ENCODE measurements at places on chromosomes 2 and 18.

- DNase-seq = no peak
Observed at GRCh38 chr2:55891671-55892094, 31.9 kb downstream of the EFEMP1 start.

DNA sequence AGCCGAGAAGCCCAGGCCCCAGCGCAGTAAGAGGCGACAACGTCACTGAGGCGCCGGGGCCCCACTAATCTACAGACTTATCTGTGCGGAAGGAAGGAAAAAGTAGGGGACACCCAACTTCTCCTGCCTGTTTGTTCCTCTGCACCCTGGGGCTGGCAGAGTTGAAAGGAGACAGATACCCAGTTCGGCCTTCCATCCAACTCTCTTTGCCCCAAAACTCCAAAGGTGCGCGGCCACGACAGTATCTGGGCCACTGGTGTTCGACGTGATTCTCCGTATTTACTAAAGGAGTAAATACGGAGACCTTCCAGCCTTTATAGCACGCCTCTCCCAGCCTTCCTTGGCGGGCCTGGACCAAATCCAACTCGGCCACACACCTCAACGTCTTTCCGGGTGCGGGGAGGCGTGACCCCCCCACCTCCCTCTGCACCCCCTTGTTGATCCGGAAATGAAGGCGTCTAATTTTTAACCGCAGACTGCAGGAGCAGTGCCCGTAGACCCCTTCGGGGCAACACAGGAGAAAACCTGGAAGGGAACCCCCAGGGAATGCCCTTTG lies 1.6 kb downstream of the SMAD7 start:
- no peak for DNase-seq

DNA sequence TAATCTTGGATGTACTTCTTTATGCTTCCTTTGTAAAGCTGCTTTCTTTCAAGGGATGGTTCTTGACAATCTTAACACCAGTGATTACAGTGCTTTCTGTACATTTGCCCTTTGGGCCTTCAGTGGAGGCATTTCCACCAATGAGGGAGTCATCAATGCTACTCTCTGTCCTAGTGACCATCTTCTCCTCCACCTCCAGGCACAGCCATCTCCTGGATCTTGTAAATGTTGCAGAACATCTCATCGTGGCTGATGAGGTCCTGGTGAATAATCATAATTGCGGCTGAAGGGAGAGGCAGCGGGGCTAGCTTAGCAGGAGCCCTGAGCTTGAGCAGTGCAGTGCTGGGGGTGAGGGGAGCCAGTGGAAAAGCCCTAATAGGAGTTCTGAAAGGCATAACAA lies 32.5 kb downstream of the IDH1 start:
- DNase-seq = no peak

- no peak for DNase-seq
Observed at GRCh38 chr18:51726614-51727013, 529.1 kb upstream of the MEX3C start.

DNA sequence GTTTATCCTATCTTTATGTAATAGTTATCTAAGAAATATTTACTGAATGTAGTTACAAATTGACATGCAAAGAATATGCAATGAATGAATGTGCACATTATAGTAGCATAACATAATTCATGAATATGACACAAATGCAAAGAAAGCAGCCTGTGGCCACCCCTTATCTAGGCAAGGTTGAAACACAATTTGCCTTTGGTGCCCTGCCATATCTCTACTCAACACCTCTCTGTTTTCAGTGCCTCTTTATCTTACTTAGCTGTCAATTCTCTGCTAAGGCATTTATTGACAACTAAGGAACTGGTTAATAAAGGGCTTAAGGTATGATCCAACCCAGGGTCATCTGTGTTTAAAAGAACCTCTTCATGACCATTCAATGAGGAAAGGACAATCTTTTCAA lies 18.9 kb downstream of the REV1 start:
- DNase-seq = no peak

DNA sequence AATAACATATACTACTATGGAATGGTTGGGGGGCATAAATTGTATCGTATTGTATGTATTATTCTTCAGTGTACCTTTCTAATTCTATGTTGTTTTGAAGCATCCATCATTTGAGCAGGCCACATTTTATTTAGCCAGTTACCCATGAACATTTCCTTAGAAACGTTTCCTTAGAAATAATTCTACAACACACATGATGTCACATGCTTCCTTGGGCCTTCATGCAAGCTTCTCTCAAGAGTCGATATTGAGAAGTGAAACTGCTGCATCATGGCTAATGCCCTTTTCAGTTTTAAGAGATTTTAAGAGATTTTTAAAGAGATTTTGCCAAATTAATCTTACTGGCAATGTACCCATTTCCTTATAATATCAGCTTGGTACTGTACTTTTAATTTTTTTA lies 63.9 kb downstream of the ALPK2 start:
- no peak for DNase-seq

- DNase-seq = no peak
Observed at GRCh38 chr2:173037245-173038120, 38.2 kb upstream of the MAP3K20 start.

DNA sequence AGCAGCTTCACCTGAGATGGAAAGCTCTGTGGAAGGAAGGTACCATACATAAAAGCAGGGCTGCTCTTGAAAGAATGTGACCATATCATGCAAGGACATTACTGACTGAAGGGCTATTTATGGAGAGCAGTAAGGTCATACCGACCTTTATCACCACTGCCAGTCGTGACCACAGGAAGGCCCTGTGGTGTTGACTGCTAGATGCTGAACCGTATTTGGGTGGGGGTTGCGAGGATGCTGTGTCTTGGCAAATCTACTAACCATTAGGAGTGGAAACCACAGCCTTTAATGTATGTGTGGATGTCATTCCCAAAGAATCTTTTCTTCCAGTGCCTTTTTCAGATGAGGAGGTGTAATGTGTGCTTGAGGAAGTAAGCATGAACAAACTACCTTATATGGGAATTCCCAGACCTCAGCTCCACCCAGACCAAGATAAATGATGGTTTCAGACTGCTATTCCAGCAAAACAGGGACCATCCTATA lies 60.8 kb downstream of the LIMS1 start:
- DNase-seq = no peak

DNA sequence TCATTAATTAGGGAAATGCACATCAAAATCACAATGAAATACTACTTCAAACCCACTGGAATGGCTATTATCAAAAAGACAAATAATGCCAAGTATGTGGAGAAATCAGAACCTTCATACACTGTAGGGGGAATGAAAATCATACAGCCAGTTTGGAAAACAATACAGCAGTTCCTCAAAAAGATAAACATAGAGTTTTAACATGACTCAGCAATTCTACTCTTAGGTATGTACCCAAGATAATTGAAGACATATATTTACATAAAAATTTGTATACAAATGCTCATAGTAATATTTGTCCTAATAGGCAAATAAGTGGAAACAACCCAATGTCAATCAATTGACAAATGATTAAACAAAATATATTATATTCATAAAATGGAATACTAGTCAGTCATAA lies 45.4 kb upstream of the SATB2 start:
- DNase-seq = no peak

GRCh38 chr18:55763805-55764204 lies 175.8 kb upstream of the TCF4 start:
- DNase-seq = no peak

DNA sequence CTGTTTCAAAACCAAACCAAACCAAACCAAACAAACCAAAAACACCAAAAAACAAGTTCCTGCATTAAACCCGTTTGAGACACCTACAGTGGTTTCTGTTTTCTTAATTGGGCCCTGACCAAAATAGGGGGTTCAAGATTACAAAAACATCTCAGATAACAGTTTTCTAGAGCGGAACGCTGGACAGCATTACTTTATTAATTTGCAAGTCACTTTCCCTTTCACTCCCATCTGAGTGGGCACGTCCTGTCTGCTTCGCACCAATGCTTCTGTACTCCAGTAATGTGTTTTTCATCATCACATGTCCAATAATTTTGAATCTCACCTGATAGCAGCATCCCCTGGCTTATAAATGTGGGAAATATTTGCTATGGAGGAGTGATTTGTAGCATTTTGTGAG lies 11.7 kb upstream of the MYO1B start:
- DNase-seq = no peak

GRCh38 chr2:29329899-29330298 lies 214.7 kb downstream of the CLIP4 start:
- DNase-seq = no peak

DNA sequence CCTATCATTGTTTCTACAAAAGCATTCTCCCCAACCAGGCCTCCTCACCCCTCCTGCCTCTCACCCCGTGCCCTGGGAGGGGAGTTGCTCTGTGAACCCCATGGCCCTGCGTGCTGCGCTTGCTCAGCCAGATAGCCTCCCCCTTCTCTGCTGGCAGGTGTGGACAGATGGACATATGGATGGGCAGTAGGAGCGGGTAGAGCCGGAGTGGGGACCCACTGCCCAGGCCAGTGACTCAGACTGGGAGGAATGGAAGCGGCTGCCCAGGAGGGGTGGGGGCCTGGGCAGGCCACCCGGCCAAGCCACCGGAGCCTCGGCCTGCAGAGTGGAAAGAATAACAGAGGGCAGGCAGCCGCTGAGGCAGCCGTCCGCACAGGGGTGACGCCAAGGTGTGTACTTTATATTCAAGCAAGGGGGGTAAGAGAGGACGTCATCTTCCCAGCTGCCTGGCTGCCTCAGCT lies 8.7 kb downstream of the CYP26B1 start:
- no peak for DNase-seq

GRCh38 chr2:157386247-157386646 lies 57.6 kb downstream of the CYTIP start:
- DNase-seq = no peak

DNA sequence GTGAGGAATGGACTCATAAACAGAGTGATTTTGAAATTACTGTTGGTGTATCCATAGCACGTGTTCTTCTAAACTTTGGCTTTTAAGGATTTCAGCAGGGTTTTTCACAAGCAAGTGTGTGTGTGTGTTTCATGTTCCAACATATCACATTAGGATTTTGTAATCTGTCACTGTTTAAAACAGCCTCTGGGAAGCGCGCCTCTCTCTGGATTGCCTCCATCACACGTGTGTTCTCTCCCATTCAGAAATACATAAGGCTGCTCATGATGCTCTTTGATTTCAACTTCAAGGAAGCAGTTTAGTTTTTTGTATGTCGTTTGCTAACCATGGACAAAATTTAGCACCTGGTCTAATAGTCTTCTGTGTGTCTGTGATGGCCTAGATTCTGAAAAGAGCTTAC lies 370.4 kb downstream of the MTX2 start:
- no peak for DNase-seq

GRCh38 chr2:68807821-68808266 lies 63.4 kb downstream of the BMP10 start:
- DNase-seq = no peak

DNA sequence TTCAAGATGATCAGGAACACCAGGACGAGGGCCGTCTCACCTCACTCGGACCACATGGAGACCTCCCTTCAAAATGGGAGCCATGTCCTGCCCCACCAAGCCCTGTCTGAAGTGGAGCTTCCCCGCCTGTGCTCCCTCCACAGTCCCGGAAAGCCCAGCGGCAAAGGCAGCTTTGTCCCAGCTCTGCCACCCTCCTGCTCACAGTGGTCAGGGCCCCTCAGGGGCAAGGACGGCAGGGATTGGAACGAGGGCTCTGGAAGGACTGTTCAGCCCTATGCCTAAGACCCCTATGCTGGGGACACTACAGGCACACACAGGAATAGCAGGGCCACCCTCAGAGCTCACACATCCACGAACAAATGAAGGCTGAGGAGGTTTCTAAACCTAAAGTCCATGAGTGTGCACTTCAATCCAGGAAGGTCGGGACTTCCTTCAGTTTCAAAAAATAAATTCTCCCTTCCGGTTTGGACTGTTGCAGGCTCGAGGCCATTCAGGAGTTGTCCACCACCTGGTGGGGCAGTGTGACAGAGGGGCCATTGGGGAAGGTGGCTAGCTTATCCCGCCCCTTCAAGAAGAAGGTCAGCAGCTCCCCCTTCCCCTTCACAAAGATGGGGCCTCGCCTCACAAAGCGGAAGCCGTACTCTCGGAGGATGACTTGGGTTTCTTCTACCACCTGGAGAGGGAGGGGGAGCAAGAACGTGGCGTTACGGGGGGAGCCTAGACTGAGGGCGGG lies 26.4 kb downstream of the CENPO start:
- DNase-seq = no peak

DNA sequence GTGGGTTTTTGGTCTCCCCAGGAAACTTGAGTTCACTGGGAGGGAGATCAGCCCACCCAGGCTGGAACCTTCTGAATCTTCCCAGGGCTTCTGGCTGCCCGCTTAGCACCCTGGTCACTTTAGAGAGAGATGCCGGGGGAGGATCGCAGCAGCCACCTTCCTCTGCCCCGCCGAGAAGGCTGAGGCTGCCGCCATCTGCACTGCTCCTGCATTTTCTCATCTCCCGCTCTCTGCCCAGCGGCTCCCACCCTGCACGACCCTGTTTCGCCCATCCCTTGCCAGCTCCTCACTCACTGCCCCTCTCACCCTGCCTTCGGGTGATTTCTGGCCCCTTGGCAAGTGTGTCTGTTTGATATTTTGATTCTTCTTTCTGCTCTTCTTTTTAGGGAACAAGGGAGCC lies 82.6 kb upstream of the ATG16L1 start:
- no peak for DNase-seq

- no peak for DNase-seq
Observed at GRCh38 chr2:14827226-14828023, 194.9 kb downstream of the LRATD1 start.

GRCh38 chr18:35517715-35518114 lies 20.0 kb upstream of the INO80C start:
- DNase-seq = no peak

DNA sequence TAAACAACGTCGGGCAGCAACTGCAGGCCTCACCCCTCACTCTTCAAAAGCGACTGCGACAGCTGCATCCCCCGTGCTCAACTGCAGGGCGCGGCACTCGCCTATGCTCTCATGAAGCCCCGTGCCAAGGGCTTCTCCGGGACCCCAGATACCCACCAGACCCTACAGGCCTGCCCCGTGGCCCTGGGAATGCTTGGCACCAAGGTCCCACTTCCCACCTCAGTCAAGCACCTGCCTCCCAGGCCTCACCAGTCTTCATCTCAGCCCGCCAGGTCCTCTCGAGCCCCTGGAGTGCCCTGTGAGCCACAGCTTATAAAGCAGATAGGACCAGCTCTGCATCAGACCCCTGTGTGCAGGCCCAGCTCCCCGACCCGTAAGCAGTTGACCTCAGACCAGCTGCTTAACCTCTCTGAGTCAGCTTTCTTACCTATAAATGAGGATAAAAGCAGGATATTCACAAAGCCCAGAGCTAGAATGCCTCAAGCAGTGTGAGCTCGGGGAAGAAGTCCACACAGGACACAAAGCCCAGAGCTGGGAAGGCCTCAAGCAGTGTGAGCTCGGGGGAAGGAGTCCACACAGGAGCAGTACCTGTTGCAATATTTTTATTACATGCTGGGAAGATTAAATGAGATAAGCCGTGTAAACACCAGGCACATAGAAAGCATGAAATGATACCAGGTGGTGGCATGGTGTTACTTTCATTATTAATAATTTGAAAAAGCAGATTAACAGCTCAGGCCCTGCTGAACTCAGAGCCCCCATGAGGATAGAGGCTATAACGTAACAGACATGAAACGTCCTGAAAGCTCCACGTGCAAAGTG lies 96.9 kb downstream of the HDAC4 start:
- no peak for DNase-seq

Data from activated CD4-positive, CD25-positive, alpha-beta regulatory T cell (primary cell).